ENCODE measurements at places on chromosomes 12 and 14. TPM values are rescaled to one million over a fixed set of nuclear protein-coding genes. Genes with fewer than 3 reads are reported as not detected.

- no peaks in the 10 kb centered on the region for H3K27me3 ChIP-seq
- no peaks in the 10 kb centered on the region for H3K36me3 ChIP-seq
- DNase-seq = no peak
- H3K4me3 ChIP-seq = no peak overlapping the region
- peaks cover 8% of the 10 kb centered on the region for H3K4me1 ChIP-seq
Measured at GRCh38 chr12:67705394-67706370, 57.1 kb downstream of the DYRK2 start.

DNA sequence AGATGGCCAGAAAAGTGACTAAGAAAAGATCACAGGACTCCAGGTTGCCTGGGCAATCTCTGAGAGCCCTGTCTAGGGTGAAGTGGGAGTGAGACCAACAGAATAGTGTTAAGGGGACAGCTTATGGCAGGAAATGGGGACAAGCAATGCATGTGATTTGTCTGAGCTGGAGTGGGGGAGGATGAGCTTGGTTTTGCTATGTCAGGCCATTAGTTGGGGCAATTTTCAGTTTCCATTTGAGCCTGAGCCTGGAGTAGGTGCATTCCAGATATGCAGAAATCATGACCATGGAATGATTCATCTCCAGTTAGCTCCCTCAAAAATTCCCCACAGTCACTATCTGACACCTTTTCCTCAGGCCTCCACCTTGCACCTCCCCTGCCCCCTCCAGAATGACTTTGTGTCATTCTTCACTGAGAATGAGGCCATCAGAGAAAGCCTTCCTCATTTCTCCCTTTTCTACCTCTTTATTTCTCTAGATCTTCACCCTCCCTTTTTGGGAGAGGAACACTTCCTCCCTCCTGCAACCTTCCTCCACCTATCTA, 150.9 kb upstream of the PLEKHG7 start:
- H3K36me3 ChIP-seq = no peaks in the 10 kb centered on the region
- no peaks in the 10 kb centered on the region for H3K27me3 ChIP-seq
- no peak for DNase-seq
- peaks cover 22% of the 10 kb centered on the region for H3K4me1 ChIP-seq
- H3K27ac ChIP-seq = no peak overlapping the region

GRCh38 chr12:87464565-87464964, 564.6 kb downstream of the C12orf50 start:
- no peaks in the 10 kb centered on the region for H3K4me1 ChIP-seq
- H3K36me3 ChIP-seq = no peaks in the 10 kb centered on the region
- no peak overlapping the region for H3K4me3 ChIP-seq

GRCh38 chr12:94698578-94698977, 48.2 kb upstream of the TMCC3 start:
- no peak for DNase-seq
- no peak overlapping the region for H3K4me3 ChIP-seq
- peaks cover 39% of the 10 kb centered on the region for H3K4me1 ChIP-seq
- H3K27ac ChIP-seq = peak overlapping the region; percentile 70
- H3K27me3 ChIP-seq = no peaks in the 10 kb centered on the region
- no peaks in the 10 kb centered on the region for H3K36me3 ChIP-seq

GRCh38 chr14:96125536-96125935, 79.1 kb upstream of the BDKRB2 start:
- no peaks in the 10 kb centered on the region for H3K27me3 ChIP-seq
- no peaks in the 10 kb centered on the region for H3K4me1 ChIP-seq
- H3K27ac ChIP-seq = no peak overlapping the region
- H3K4me3 ChIP-seq = no peak overlapping the region

GRCh38 chr14:37493606-37494005, 101.4 kb downstream of the FOXA1 start:
- H3K4me3 ChIP-seq = no peak overlapping the region
- no peak for DNase-seq
- H3K27me3 ChIP-seq = no peaks in the 10 kb centered on the region
- H3K4me1 ChIP-seq = no peaks in the 10 kb centered on the region
- H3K27ac ChIP-seq = no peak overlapping the region

- no peak overlapping the region for H3K4me3 ChIP-seq
- H3K4me1 ChIP-seq = peaks cover 64% of the 10 kb centered on the region
- H3K27me3 ChIP-seq = no peaks in the 10 kb centered on the region
- H3K36me3 ChIP-seq = no peaks in the 10 kb centered on the region
Measured at GRCh38 chr14:95498622-95499353, 17.7 kb downstream of the SYNE3 start.

PPP1CC gene
- 76.4 TPM for total RNA-seq

RBMS2 gene
- total RNA-seq = 33.4 TPM

KRT3 gene
- not detected for total RNA-seq

PRB2 gene
- total RNA-seq = not detected

Measured in thoracic aorta (tissue), 2 donors.